Activated CD8-positive, alpha-beta memory T cell treated with anti-CD3 and anti-CD28 coated beads, Interleukin-2, amount 50 U/mL, for 48 hours (primary cell): ENCODE measurements at places on chromosomes 5 and 9.

DNA sequence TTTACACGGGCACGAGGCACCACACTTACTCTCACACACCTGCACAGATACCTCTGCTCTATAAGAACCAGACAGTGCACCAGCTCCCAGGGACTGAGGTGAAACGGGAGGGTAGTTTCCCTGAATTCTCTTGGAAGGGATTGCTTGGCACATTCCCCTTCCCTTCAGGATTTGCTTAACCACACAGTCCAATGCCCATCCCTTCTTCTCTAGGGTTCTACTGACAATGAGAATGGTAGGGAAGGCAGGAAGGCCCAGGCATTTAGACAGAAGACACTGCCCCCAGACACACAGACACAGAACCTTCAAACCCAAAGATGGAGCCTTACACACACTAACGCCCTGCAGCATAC, 704 bp upstream of the LHX6 start:
- no peak for DNase-seq

- no peak for DNase-seq
These were observed 158.5 kb upstream of the NFIL3 start for GRCh38 chr9:91582181-91582580.

GRCh38 chr9:129582855-129583254, 38.0 kb downstream of the C9orf50 start:
- DNase-seq = no peak

GRCh38 chr5:51326844-51327243, 56.4 kb upstream of the ISL1 start:
- DNase-seq = no peak

GRCh38 chr9:85478847-85479246, 262.9 kb downstream of the AGTPBP1 start:
- no peak for DNase-seq

DNA sequence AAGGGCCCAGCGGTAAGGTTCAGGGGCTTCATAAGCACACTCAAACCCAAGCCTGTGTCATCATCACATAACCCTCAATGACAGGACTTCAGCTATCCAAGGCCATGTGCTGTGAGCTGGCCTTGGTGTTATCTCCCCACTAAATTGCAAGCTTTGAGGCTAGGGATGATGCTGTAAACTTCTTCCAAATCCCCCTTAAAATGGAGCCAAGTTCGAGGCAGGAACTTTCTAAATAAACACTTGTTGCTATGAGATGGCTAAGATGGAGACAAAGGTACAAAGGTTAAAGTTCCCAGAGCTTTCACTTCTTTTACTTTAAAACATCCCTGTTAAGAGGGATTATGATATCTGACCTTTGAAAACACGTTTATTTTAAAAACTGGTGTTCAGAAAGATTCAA, 123.6 kb downstream of the MYO10 start:
- no peak for DNase-seq

DNA sequence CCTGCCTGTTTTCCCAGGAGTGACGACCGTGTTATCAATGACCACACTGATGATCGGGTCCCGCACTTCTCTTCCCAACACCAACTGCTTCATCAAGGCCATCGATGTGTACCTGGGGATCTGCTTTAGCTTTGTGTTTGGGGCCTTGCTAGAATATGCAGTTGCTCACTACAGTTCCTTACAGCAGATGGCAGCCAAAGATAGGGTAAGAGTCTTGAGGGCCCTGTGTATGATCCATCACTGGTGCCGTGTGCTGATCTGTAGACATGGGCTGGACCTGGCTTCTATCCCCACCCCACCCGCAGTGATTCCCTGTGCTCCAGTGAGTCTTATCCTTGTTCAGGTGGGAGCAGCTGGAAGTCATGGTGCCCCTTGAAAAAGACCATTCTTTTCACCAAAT, 26.0 kb downstream of the GABRP start:
- DNase-seq = no peak

- DNase-seq = no peak
These were observed 40.7 kb downstream of the LHFPL2 start for GRCh38 chr5:78607864-78608263.
